ENCODE measurements at places on chromosomes 5 and 9.

DNA sequence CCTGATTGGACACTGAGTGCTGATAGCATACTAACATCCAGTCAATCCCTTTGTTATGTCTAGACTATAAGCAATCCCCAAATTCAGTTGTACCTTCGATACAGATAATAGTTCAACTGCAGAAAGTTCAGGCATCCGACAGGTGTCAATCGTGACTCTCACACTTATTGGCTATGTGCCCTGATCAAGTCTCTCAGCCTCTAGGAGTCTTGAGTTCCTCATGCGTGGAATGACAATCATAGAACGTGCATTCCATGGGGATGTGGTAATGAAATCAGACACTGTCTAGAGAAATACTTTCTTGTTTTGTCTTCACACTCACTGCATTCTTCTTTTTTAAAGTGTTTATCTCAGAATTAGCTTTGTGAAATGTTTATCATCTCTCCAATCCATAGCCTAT lies 4.8 kb downstream of the ANKRD34B start:
- DNase-seq: no peak

- no peak for DNase-seq
These were observed 154.1 kb downstream of the EFNA5 start for GRCh38 chr5:107516452-107517184.

DNA sequence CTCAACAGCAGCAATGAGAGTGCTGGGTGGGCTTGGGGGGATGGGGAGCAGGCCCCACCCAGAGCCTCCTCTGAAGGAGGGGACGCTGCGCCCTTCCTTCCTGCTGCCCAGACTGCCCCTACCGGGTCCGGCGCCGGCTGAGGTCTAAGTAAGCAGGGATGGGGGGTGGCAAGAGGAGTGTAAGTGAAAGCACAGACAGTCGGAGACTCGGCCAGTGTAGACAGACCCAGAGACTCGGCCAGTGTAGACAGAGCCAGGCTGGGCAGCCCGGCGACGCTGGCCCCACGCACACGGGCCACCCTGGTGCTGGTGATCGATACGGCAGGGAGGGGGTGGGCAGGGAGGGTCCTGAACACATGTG lies 7.4 kb upstream of the ENTPD8 start:
- DNase-seq: no peak

DNA sequence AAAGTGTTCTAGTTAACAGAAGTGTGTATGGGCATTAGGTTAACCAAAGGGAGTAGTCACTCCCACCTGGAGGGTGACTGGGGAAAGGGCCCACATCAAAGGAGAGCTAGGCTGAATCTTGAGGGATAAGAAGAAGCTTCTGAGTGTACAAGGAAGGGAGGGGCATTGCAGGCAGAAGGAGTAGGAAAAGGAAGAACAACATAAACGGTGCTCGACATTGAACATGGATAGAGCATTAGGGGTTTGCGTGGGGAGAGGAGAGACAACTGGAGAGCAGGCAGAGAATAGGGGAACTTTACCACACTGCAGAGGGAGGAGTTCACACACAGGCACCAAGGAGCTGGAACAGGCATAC lies 5.3 kb upstream of the GLRX start:
- no peak for DNase-seq

- DNase-seq: no peak
These were observed 158.7 kb downstream of the EFNA5 start for GRCh38 chr5:107512029-107512428.

DNA sequence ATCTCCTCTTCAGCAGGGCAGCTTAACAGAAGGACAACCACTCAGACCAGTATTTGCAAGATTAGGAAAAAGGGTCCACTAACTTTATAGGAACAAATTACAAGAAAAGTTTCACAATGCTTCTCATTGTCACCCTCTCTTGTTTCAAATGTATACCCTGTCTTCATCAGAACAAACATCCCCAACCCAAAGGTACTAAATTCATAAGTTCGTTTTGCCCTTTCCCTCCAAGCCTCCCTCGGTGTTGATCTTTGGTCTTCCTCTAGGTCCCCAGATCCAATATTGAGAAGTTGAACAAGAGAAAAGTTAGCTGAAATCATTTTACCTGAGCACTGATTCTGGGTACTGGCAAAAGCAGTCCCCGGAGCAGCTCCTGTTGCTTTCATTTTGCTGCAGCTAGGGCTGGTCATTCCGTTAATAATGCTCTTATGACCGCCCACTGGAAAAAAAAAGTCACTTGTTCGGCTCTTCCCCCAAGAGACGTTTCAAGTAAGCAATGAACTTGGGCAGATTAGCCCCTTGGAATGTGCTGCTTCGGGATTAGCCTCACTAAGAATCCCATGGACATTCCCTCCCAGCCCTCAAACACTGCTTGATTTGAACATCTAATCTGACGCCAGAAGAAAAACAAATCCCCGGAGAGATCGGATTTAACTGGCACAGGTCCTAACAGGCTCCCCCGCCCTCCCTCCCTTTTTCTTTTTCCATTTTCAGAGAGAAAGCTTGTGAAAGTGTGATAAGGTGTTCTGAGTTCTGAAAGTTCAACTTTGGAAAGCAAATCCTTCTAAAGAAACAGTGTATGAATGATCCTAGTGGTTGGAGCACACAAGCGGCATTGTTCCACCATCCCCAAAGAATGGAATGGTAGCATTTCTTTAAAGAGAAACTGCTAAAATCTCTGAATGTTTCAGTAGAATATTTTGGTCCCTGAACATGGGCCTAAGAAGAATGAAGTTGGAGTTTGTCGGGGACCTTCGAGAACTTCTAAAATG lies 252.5 kb downstream of the TRPM3 start:
- DNase-seq: no peak

- DNase-seq: no peak
These were observed 272.4 kb downstream of the ARRDC3 start for GRCh38 chr5:91110686-91111085.

GRCh38 chr5:118378959-118379358 lies 609.4 kb downstream of the DTWD2 start:
- DNase-seq: no peak

DNA sequence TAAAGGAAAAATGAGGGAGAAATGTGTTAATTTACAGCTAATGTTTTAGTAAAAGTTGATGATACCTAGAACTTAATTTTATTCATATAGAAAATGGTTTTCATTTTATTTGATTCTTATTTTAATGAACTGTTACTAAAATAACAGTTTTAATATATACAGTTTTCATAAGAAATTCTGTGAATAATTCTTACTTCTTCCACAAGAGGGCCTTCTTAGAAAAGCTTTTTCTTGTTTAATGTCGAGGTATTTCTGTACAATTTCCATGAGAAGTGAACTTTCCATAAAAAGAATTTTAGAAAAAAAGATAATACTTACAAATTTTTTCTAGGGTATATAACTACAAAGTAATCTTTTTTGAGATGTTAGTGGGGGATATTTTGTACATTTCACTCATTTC lies 73.9 kb downstream of the KLF9 start:
- no peak for DNase-seq

GRCh38 chr5:181261320-181262049 lies 542 bp upstream of the TRIM52 start:
- DNase-seq: no peak

GRCh38 chr5:155529362-155529761 lies 515.8 kb downstream of the KIF4B start:
- DNase-seq: no peak

- DNase-seq: no peak
These were observed 576.7 kb upstream of the ACO1 start for GRCh38 chr9:31807574-31808256.

DNA sequence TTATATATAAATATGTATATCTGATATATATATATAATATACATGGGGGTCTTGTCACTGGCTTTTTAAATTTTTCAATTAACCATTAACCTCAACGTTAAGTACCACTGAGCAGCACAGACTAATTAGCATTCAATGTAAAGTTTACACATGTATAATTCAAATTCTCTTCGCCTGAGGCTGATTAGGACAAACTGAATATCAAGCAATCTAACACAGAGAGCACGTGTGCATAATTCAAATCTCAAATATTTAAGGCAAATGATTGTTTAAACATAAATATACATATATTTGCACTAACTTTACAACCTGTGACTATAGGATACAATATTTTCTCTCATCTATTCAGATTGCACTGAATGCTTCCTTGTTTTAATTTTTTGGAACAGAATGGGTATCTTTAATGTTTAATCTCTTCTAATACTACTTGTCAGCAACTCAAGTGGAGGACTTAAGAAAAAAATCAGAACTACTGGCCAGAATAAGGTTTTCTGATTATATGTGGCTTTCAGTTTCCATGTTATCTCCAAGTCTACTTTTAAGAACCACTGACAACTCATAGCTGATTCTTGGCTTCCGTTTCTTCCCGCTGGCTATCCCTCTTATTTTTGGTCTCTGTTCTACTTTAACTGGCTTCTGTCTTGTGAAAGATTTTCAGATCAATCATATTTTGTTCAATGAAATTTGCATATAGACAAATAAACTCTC lies 204.8 kb downstream of the MLLT3 start:
- no peak for DNase-seq

GRCh38 chr9:107805201-107805600 lies 315.6 kb upstream of the KLF4 start:
- DNase-seq: no peak

DNA sequence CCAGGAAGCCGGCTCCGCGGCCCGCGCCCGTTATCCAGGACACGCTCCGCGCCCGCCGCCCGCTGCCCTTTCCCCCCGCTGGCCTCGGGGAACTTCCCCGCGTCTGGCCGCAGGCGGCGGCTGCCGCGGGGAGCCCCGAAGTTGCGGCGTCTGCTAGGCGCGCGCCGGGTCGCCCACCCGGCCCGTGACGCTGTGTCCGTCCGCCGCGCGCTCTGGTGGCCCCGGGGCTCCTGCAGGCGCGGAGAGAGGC lies 621 bp upstream of the GCNT4 start:
- DNase-seq: no peak
